Stimulated activated CD8-positive, alpha-beta memory T cell treated with anti-CD3 and anti-CD28 coated beads, Interleukin-4, amount 100 ng/mL, for 4 hours (primary cell): ENCODE measurements at places on chromosomes 13 and 19.
A peak's percentile ranks its signal among the peaks of the same experiment; 100 is the strongest.

GRCh38 chr19:11506101-11506555 is 489 bp upstream of the ZNF653 start:
- no peak for DNase-seq

- no peak for DNase-seq
These were observed 159.9 kb downstream of the SUCLA2 start for GRCh38 chr13:47841151-47841550.

DNA sequence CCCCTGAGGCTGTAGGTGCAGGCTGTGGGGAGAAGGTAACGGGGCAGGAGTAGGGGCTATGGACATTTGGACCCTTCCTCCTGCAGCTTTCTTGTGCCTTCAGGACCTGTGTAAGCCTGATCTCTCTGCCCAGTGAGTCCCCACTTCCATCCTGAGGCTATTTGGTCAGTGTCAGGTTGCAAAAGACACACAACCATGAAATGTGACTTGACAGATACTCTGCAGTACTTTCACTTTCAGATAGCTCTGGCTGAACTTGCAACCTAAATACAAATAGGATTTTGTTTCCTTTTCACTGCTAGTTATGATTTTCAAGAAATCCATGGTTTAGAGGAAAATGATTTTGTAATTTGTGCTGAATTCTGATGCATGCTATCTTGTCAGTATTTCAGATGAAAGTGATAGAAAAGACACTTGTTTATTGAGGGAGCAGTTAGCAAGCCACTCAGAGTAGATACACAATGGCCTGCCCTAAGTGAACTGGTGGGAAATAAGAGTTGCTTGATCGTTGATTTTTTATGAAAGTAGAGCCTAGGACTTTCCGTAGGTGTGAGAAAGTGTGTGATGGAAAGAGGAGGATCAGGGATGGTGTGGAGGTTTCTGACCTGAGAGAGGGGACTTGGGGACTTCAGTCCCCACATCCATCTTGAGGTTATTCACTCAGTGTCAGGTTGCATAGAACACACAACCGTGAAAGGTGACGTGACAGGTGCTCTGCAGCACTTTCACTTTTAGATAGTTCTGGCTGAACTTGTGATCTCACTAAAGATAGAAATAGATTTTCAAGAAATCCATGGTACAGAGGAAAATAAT is 18.1 kb upstream of the EID2 start:
- no peak for DNase-seq

- no peak for DNase-seq
These were observed 44.6 kb upstream of the GPR183 start for GRCh38 chr13:99351772-99352171.

DNA sequence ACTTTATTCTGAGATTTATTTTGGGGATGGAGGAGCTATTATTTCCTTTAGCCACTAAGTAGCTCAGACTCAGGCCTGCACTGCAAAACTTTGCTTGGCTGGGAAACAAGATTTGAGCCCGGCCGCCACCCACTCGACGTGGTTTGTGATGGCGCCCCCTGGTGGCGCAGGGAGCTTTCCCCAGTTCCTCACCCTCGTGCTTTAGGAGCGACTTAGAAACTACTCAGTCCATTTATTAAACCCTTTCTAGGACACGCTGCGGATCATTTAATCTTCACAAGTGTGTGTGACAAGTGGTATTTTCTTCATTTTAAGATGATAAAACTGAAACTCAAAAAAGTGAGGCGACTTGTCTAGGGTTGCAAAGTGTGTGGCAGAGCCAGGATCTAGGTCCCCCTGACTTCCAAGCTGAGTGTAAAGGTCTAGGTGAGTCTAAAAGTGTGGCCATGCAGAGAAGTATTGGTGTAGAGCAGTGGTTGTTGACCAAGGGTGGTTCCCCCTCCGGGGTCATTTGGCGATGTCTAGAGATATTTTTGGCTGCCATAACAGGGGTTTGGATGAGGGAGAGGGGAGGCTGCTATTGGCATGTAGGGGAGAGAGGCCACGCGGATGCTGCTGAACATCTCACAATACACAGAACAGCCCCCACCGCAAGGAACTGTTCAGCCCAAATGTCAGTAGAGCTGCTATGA is 2.2 kb downstream of the CXCL17 start:
- peak; percentile 49 for DNase-seq

- DNase-seq = no peak
These were observed 823 bp downstream of the DOCK6 start for GRCh38 chr19:11261431-11261970.

DNA sequence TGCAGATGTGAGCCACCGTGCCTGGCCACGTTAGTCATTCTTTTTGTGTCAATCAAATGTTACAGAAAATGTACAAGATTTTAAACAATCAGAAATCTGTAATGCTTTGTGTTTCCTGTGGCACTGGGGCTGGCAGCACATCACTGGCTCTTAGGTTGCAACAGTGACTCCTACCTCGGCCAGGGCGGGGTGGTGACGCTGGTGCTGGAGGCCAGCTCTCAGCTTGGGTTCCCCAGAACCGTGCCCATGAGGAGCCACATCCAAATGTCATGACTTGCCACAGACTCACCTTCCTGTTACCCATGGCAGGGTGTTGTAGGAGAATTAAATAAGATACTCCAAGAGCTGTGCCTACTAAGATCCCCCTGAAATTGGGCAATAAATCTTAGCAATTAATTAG is 161.7 kb downstream of the TEX29 start:
- DNase-seq = no peak

DNA sequence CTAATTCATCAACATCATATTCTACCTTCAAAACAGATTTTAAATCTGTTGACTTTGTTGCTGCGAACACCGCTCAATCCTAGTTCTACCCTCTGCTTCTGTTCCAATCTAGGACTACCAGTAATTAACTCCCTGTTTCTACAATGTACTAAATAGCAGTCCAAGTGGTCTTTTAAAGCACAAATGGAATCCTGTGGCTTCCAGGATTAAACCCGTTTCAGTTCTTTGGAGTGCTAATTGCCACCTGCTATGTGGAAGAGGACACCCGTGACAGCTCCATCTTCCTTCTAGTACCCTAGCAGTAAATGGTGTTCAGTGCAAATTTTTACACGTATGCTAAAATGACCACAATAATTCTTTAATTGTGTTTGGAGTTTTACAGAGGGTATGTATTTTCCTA is 232.1 kb downstream of the TDRD3 start:
- DNase-seq = no peak

GRCh38 chr13:49495783-49496762 is at the start of gene PHF11:
Gene PHF11 (plus strand): TSS chr13:49495953. CDS start chr13:49496002, 49 bp downstream.
- DNase-seq = peak; percentile 76

- no peak for DNase-seq
These were observed 492.6 kb downstream of the RFC3 start for GRCh38 chr13:34310539-34310938.

DNA sequence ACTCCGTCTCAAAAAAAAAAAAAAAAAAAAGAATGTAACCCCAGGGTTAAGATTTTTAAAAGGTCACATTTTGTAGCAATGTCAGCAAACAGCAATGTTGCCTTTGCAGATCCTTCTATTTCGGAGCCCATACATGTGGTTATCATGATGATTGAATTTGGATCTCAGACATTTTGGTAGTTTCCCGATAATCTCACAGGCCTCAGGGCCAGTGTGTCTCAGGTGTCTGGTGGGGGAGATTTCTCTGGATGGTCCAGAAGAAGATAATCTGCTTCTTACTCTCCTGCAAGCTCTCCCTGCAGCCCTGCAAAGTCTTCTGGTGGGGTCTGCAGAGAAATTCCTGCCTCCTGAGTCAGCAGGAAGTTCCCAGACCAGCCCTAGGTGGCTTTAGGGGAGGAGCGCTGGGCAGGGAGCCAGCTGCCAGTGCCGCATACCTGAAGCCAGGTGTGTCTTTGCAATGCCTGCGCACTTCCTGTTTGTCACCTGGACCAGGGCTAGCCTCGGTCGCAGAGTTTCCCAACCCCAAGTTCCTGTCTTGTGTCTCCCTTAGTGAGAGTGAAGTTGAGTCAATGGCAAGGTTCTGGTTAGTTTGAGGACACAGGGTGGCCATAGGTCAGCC is 1.4 kb downstream of the SH2D3A start:
- no peak for DNase-seq

DNA sequence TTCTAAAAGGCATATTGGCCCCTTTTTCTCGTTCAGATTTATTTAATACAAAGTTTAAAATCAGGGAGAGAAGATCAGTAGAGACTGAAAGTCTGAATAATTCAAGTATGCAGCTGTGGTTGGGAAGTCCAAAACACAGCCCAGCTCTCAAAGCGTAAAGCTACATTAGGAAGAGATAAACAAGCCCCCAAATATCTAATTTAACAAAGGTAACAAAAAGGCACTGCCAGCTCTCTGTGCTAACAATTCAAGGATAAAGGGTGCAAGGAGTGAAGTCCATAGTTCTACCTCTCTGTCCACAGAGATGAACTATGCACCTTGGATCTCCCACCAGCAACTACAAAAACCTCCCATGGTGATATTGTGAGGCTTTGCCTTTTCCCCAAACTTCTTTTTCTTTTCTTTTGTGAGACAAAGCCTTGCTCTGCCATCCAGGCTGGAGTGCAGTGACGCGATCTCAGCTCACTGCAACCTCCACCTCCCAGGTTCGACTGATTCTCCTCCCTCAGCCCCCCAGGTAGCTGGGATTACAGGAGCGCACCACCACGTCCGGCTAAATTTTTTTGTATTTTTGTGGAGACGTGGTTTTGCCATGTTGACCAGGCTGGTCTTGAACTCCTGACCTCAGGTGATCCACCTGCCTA is 104.4 kb downstream of the LHFPL6 start:
- DNase-seq = no peak

GRCh38 chr13:62418376-62418775 is 1002.7 kb upstream of the PCDH20 start:
- DNase-seq = no peak

GRCh38 chr19:5309438-5310204 is 31.0 kb downstream of the PTPRS start:
- no peak for DNase-seq

- DNase-seq = no peak
These were observed 34.4 kb downstream of the LYL1 start for GRCh38 chr19:13068085-13068846.

GRCh38 chr13:111402441-111402840 is 82.0 kb downstream of the TEX29 start:
- no peak for DNase-seq

GRCh38 chr13:23427342-23427843 is 6.1 kb downstream of the SACS start:
- no peak for DNase-seq

- no peak for DNase-seq
These were observed 694.3 kb upstream of the SGCG start for GRCh38 chr13:22486490-22486889.

DNA sequence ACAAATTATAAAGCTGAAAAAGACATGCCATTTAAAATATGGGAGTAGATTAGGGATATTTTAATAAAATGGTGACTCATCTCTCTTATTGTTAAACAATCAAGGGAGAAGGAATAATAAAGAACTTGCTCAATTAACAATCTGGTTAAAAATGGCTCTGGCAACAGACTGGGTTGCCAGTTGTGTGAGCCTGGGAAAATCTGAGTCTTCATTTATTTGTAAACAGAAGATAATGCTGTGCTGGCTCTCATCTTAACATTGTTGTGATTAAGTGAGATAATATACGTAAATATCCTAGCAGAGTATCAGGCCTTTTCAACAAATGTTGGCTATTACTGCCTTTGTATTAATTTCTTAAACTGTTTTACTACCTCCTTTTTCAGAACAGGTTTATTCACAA is 453.3 kb downstream of the DIAPH3 start:
- no peak for DNase-seq

- no peak for DNase-seq
These were observed 780.8 kb downstream of the GPC5 start for GRCh38 chr13:92179223-92179622.

DNA sequence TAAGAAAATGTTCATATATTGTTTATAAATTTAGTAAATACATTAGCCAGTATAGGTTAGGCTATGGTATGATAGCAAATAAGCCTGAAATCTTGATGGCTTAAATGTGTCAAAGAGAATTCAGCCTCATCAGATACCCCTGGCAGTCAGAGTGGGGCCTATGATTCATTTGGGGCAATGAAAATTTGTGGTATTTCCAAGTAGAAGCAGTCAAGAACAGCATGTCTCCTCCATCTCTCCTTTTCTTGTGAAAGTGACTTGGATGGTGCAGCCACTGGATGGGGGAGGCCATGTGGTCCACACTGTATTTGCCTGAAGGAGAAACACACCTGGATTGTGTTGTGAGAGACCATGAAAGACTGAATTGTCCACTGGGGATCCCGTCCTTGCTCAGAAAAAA is 82.7 kb downstream of the DLEU7 start:
- no peak for DNase-seq

DNA sequence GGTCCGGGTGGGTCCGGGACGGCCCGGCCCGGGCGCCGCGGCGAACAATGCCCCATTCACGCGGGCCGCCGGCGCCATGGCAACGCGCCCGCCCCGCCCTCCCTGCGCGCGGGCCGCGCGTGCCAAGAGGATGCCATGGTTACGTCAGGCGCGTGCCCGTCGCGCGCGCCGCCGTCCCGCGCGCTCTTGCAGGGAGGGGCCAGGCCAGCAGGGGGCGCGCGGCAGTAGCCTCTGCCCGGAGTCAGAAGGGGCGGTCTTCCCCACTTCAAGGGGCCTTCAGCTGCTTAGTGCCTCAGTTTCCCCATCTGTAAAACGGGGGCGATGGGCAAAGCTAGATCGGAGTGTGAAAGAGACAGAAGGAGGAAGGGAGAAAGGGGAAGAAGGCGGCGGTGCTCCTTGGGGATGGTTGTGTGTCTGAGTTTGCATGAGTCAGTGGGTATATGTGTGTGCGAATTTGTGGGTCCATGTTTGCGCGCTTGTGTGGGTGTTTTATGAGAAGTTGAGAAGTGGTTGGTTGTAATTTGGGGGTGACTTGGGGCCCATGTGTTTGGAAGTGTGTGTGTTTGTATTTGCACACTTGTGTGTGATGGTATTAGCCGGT is 11.6 kb upstream of the NFIX start:
- peak; percentile 59 for DNase-seq

DNA sequence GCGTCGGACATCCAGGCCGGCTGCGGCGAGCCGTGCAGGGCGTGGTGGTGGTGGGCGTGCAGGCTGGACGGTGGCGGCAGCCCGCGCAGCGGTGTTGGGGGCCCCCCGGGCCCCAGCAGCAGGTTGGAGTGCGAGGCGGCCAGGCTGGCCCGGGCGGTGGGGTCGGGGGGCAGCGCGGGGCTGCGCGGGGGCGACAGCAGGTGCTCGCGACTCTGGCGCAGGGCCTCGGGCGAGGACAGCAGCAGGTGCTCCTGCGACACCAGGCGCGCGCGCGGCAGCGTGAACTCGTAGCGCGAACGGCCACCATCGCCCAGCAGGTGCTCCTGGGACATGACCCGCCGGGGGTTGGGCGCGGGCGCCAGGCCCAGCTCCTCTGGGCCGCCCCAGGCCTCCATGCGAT is 9.8 kb downstream of the SHISA7 start:
- DNase-seq = no peak
